ENCODE measurements at places on chromosomes 6 and 20.

- no peak for DNase-seq
Measured at GRCh38 chr6:44661221-44662008, 273.9 kb downstream of the CDC5L start.

DNA sequence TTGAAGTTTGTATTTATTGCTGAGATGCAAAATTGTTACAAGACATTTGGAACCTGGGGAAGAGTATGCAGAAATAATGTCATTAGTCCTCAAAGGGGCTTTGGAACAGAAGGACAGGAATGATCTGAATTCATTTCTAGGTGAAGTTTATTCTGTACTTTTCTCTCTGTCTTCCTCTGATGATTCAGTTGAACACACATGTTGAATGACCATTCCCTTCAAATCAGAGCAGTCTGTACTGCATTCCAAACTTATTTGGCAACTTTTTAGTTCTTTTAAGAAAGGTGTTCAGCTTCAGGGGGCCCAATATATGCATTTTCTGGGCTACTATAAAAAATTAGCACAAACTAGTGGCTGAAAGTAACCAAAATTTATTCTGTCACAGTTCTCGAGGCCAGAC, 213.9 kb upstream of the LAMP5 start:
- no peak for DNase-seq

- peak; percentile 70 for DNase-seq
Measured at GRCh38 chr20:47205577-47206123, 150.8 kb downstream of the ZMYND8 start.

DNA sequence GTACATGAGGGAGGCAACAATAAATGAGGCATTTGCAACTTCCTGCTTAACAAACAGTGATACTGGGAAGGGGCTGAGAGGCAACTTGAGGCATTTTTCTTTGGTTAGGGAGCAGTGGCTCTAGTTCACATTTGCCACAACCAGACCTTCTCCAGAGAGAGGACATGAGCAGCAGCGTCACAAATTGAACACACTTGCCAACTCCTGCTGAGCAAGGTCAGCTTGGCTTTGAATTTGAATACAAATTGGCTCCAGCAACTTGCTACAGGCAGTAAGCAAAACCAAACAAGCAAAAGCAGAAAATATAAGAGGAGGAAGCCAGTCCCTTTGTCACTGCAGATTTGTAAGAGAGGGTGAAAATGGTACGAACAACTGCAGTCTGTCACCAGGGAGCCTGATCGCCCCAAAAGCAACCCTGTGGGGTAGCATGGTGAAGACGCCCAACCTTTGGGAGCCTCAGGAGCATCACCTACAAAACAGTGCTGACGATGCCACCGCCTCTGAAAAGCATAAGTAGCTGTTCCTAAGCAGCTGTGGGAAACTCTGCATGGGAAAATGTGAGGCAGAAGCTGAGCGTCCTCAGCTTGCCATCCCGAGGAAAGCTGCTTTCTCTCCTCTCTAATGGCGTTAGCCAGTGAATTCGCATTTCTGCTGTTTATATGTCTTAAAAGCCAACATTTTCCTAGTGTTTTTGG, 378.7 kb downstream of the RNGTT start:
- no peak for DNase-seq

GRCh38 chr20:40868551-40869217, 159.9 kb upstream of the TOP1 start:
- no peak for DNase-seq

Measured in erythroblast (primary cell).